ENCODE measurements at places on chromosomes 2 and 18. TPM values are rescaled to one million over a fixed set of nuclear protein-coding genes. Genes with fewer than 3 reads are reported as not detected.

GRCh38 chr2:194464964-194465638 is 1191.9 kb upstream of the SLC39A10 start:
- no peak overlapping the region for H3K4me3 ChIP-seq
- no peaks in the 10 kb centered on the region for H3K27me3 ChIP-seq
- no peaks in the 10 kb centered on the region for H3K36me3 ChIP-seq

DNA sequence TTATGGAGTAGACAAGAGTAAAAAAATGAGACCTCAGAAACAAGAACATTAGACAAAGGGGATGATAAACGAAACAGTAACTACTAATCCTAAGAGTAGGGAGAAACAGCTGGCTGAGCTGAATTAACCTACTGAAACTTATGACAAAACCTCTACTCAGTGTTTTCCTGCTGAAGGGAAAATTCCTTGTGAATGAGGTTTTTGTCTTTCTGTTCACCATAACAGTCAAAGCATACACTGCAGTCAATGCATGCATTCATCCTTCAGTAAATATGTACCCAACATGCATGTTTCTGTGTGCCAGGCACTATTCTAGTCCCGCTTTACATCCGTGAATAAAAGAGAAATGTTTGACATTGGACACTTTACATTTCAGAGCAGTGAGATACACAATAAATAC is 805.6 kb upstream of the KLHL29 start:
- H3K27me3 ChIP-seq: no peaks in the 10 kb centered on the region
- H3K27ac ChIP-seq: no peak overlapping the region
- H3K4me3 ChIP-seq: no peak overlapping the region
- no peak for DNase-seq

- no peak overlapping the region for H3K4me3 ChIP-seq
- peaks cover 7% of the 10 kb centered on the region for H3K27me3 ChIP-seq
- H3K36me3 ChIP-seq: no peaks in the 10 kb centered on the region
- DNase-seq: no peak
- no peak overlapping the region for H3K27ac ChIP-seq
Observed at GRCh38 chr2:130887643-130888042, 50.9 kb downstream of the ARHGEF4 start.

DNA sequence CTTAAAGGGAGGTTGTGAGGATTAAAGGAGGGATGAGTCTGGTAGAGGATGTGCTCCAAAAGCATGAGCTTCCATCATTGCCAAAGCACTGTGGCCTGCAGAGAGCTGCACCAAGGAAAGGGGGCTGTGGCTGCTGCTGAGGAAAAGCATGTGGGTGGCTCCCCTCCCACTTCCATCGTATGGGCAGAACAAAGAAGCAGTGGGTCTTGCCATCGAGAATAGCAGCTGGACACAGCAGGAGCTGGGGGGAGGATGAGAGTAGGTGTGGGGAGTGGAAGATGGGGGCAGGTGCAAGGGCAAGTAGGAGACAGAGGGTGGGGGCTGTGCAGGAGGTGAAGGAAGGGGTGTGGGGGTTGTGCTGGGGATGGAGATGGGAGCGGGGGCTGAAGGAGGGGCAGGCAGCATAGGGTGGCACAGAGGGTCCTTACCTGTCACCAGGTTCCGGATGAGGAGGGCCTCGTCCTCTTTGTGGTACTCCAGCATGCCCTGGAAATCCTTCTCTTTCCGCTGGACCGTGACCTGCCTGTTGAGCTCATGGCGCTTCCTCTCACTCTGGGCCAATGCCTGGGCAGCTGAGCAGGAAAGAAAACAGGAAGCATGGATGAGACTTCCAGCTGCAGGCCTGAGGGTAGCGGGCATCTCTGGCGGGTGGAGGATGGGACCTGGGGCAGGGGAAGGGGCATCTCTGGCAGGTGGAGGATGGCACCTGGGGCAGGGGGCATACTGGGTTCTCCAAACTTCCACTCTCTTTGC is 33.6 kb upstream of the ACAA2 start:
- peaks cover 5% of the 10 kb centered on the region for H3K4me1 ChIP-seq
- H3K27me3 ChIP-seq: peaks cover 11% of the 10 kb centered on the region
- H3K36me3 ChIP-seq: no peaks in the 10 kb centered on the region
- H3K4me3 ChIP-seq: no peak overlapping the region

GRCh38 chr2:8595811-8596600 is 85.8 kb upstream of the ID2 start:
- H3K27me3 ChIP-seq: peaks cover 15% of the 10 kb centered on the region
- H3K4me1 ChIP-seq: peaks cover 10% of the 10 kb centered on the region
- no peak overlapping the region for H3K27ac ChIP-seq
- no peak overlapping the region for H3K4me3 ChIP-seq
- no peaks in the 10 kb centered on the region for H3K36me3 ChIP-seq

DNA sequence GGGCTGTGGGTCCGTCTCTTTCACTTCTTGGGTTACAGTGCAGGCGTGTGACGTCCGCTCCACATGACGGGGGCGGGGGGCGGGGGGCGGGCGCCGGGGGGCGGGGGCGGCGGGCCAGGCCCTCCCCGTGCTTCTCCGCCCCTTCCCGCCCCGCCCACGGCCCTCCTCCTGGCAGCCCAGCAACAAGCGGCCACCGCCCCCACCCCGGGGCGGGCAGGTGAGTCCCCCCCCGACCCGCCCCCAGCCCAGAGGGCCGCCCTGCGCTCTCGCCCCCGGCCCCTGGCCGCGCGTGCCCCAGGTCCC is 3.6 kb downstream of the ZNF516 start:
- peaks cover 31% of the 10 kb centered on the region for H3K4me1 ChIP-seq
- peaks cover 69% of the 10 kb centered on the region for H3K27me3 ChIP-seq
- H3K4me3 ChIP-seq: peak overlapping the region; percentile 97
- peaks cover 6% of the 10 kb centered on the region for H3K36me3 ChIP-seq
- no peak overlapping the region for H3K27ac ChIP-seq

DNA sequence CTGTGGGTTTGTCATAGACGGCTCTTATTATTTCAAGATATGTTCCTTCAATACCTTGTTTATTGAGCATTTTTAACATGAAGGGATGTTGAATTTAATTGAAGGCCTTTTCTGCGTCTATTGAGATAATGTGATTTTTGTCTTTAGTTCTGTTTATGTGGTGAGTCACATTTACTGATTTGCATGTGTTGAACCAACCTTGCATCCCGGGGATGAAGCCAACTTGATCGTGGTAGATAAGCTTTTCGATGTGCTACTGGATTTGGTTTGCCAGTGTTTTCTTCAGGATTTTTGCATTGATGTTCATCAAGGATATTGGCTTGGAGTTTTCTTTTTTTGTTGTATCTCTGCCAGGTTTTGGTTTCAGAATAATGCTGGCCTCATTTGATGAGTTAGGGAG is 60.5 kb downstream of the GTF3C3 start:
- no peaks in the 10 kb centered on the region for H3K27me3 ChIP-seq
- H3K4me3 ChIP-seq: no peak overlapping the region
- DNase-seq: no peak
- no peak overlapping the region for H3K27ac ChIP-seq

DNA sequence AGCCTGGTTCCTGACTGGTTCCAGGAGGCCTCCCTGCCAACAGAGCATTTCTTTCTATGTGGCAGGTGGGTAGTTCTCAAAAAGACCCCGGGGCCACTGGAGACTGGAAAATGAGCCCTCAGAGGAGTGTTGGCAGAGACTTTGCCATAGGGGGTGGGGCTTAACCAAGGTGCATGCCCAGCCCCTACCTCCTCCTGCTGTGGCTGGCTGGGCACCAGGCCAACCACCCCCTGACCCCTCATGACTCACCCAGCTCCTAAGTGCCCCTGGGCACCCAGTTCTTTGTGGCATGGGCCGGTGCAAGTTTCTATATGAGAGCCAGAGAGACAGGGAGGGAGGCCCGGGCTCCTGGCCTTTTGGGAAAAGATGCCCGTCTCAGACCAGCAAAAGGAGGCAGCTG is 98.2 kb upstream of the SMAD2 start:
- no peaks in the 10 kb centered on the region for H3K4me1 ChIP-seq
- no peak overlapping the region for H3K4me3 ChIP-seq
- H3K36me3 ChIP-seq: no peaks in the 10 kb centered on the region
- no peak for DNase-seq
- H3K27me3 ChIP-seq: peaks cover 5% of the 10 kb centered on the region
- H3K27ac ChIP-seq: no peak overlapping the region

DNA sequence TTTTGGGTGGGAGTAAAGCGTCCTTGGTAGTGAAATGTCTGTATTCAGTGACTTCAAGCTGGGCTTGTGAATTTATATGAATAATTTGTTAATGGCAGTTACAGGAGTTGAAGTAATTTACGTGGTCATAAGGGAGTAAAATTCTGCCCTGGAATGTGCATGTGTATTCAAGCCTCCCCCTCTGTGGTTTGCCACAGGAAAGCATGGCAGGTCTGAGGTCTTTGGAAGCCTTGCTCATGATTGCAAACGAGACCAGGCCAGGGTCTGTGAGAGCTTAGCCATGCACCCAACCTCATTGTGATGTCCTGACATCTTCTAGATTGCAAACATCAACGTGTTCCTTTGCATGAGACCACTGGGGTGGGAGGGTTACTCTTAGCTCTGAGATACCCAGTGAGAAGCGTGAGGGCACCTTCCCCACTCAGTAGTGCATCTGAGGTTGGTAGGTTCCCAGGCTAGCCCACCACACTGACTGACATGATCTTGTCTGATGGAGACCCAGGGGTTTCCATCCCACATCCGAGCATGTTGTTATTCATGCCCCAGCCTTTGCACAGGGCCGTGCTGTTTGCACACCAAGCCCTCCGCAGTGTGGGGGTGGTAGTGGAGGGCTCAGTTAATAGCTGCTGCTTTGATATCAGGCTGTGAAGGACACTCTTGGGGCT is 216.5 kb downstream of the KLHL29 start:
- DNase-seq: no peak
- no peak overlapping the region for H3K27ac ChIP-seq
- no peaks in the 10 kb centered on the region for H3K36me3 ChIP-seq
- H3K4me3 ChIP-seq: no peak overlapping the region

- H3K27me3 ChIP-seq: no peaks in the 10 kb centered on the region
- peaks cover 9% of the 10 kb centered on the region for H3K4me1 ChIP-seq
- peaks cover 36% of the 10 kb centered on the region for H3K36me3 ChIP-seq
- no peak overlapping the region for H3K27ac ChIP-seq
Observed at GRCh38 chr2:231113489-231113888, 11.4 kb downstream of the HTR2B start.

DNA sequence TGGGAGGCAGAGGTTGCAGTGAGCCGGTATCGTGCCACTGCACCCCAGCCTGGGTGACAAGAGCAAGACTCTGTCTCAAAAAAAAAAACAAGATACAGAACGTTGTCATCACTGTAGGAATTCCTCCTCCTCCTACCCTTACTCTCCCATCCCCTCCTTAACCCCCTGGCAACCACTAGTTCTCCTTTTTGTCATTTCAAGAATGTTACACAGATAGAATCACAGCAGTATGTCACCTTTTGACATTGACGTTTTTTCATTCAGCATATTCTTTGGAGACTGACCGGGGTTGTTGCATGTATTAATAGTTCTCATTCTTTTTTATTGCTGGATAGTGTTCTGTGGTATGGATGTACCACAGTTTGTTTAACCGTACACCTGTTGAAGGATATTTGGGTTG is 32.4 kb downstream of the TTLL4 start:
- peaks cover 22% of the 10 kb centered on the region for H3K4me1 ChIP-seq
- H3K27ac ChIP-seq: peak overlapping the region; percentile 18
- H3K36me3 ChIP-seq: peaks cover 63% of the 10 kb centered on the region
- no peaks in the 10 kb centered on the region for H3K27me3 ChIP-seq
- no peak for DNase-seq

GRCh38 chr2:61326423-61326822 is 144.5 kb downstream of the USP34 start:
- H3K27me3 ChIP-seq: no peaks in the 10 kb centered on the region
- DNase-seq: no peak
- peaks cover 19% of the 10 kb centered on the region for H3K4me1 ChIP-seq
- no peak overlapping the region for H3K4me3 ChIP-seq

DNA sequence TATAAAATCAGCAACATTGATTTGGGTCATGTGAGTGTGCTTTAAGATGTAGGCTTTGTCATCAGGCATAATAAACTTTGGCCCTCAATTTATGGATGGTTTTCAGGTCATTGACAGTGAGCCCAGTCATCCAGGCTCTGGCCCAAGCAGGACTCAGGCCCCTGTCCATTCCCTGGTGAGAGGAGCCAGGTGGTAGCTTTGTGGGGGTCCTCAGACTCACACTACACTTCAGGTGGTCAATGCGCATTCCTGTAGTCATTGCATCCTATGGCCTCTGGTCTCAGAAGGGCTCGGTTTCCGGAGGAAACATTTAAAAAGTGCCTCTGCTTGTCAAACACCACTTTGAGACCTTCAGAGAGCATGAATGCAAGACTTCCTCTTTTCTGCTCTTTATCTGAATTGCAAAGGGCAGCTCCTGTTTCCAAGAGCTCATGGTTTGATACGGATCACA is 20.2 kb downstream of the LGALSL start:
- peaks cover 8% of the 10 kb centered on the region for H3K27me3 ChIP-seq
- H3K4me3 ChIP-seq: no peak overlapping the region
- H3K27ac ChIP-seq: no peak overlapping the region
- no peaks in the 10 kb centered on the region for H3K36me3 ChIP-seq

DNA sequence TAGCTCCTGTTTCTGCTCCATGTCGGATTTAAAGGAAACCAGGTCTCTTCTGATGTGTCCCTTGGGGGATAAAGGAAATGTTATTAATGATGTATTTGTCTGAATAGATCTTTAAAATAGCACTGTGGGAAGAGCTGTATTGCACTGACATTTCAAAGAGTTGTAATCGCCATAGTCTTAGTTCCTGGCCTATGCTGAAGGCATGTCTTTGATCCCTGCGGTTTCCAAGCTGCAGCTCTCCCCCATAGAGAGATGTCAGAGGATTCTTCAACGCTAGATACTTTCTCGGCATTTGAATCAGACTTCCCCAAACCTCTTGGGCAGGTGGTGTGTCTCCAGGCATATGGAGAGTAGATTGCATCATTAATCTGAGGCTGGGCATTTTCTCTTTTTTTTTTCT is 40.4 kb downstream of the NAT8 start:
- peak; percentile 42 for DNase-seq
- H3K36me3 ChIP-seq: peaks cover 3% of the 10 kb centered on the region
- no peaks in the 10 kb centered on the region for H3K4me1 ChIP-seq
- H3K4me3 ChIP-seq: no peak overlapping the region

DNA sequence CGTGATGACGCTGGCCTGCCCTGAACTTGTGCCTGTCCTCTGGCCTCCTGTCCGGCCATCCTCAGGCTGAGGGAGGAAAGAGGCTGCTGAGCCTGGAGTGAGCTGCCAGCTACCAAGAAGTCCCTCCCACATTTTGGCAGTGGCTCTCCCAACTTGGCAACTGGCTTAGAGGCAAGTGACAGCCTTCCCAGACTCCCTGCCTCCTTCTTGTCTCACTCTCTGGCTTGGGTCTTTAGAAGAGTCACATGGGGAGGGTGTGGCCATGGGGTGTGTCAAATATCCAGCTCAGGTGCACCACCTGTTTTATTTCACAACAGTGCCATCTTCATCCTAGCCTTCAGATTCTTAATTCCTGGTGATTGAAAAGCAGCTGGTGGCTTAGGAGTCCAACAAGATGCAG is 222.9 kb downstream of the PRKCE start:
- H3K27ac ChIP-seq: no peak overlapping the region
- peaks cover 11% of the 10 kb centered on the region for H3K4me1 ChIP-seq
- H3K36me3 ChIP-seq: peaks cover 15% of the 10 kb centered on the region
- no peak for DNase-seq
- no peaks in the 10 kb centered on the region for H3K27me3 ChIP-seq
- no peak overlapping the region for H3K4me3 ChIP-seq

RPRD1A gene
- 27.4 TPM for total RNA-seq

ZSWIM2 gene
- total RNA-seq: not detected

XDH gene
- total RNA-seq: not detected

TUBB8B gene
- not detected for total RNA-seq

PDK1 gene
- total RNA-seq: 42.6 TPM

CHRNG gene
- not detected for total RNA-seq

Data from activated CD4-positive, alpha-beta T cell treated with anti-CD3 and anti-CD28 coated beads, Interleukin-2, amount 10 ng/mL, durations not matched to agents 24 days and 14 days (primary cell).